ENCODE measurements at places on chromosomes 2 and 18.

- peak; percentile 31 for DNase-seq
Observed at GRCh38 chr2:222024932-222025880, 273.6 kb downstream of the PAX3 start.

GRCh38 chr2:179749210-179749609 lies 112.2 kb downstream of the ZNF385B start:
- DNase-seq = peak; percentile 34

DNA sequence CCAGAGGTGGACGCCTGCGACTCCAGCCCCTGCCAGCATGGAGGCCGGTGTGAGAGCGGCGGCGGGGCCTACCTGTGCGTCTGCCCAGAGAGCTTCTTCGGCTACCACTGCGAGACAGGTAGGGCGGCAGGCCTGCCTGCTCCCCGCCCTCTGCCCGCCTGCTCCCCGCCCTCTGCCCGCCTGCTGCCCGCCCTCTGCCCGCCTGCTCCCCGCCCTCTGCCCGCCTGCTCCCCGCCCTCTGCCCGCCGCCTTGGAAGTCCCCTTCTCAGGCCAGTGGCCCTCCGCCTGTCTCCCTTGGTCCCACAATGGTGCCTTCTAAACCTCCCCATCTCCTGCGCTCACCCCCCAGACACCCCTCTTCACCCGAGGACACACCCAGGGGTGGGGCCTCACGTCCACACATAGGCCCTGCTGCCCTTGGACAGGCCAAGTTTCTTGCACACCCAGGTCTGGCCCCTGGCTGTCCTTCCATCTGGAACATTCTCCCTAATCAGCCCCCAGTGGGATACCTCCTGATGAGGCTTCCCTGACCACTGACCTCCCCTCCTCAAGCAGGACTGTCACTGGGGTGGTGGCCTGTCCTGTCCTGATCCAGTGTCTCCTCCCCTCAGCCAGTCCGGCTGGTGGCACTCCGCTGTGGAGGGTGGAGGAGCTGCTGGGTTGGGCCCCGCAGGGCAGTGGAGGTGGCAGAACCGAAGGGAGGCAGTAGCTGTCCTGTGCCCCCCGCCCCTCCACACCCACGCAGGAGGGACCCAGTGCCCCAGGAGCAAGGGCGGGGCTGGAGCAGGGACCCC lies 37.9 kb downstream of the MTERF4 start:
- DNase-seq = peak; percentile 11

DNA sequence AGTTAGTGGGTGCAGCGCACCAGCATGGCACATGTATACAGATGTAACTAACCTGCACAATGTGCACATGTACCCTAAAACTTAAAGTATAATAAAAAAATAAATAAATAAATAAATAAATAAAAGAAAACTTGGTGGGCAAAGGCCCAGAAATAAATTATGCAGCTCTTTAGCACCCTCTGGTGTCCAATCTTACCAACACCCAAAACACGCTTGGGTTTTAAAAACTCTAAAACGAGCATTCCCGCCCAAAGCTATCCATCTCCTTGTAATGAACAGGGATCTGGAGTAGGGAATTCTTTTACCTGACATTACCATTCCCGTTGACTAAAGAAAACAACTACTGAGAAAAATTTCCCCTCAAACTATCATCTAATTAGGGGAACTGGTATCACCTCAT lies 2005.9 kb upstream of the CELF4 start:
- DNase-seq = peak; percentile 19

GRCh38 chr2:164150604-164151003 lies 414.8 kb upstream of the FIGN start:
- DNase-seq = no peak

- no peak for DNase-seq
Observed at GRCh38 chr2:53583583-53583982, 184.0 kb upstream of the CHAC2 start.

DNA sequence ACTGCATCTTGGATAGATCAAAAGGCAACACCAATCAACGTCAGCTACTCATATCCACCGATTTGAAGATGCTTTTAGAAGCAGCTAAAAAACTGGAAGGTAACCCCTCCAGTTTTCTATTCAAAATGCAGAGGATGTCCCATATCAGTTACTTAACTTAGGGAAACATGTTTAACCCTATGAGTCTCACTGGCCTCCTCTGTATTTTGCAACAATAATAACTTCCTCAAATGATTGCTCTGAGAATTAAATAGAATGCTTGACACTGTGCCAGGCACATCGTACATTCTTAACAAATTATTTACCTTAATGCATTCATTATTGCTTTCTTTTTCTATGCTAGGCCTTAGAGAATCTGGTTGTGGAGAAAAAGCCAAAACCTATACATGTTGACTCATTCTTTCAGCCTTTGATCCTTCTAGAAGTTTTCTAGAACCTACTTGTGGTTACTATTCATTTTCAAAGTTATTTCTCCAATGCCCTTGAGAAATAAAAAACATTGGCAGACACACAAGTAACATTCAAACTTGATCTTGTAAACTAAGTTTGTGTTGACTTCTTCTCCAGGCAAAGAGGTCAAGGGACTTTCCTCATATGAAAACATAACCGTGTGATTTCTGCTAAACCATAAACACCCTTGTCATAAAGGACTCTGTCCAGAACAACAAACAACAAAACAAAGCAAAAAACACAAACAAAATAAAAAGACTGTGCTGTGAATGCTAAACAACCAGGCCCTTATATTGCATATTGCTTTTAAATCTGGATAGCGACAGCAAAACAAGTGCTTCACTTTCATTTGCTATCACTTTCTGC lies 4.6 kb downstream of the DOCK10 start:
- DNase-seq = no peak

GRCh38 chr2:218710334-218710686 lies 325 bp upstream of the TTLL4 start:
- no peak for DNase-seq

GRCh38 chr2:231188506-231189170 lies 9.8 kb upstream of the ARMC9 start:
- no peak for DNase-seq

DNA sequence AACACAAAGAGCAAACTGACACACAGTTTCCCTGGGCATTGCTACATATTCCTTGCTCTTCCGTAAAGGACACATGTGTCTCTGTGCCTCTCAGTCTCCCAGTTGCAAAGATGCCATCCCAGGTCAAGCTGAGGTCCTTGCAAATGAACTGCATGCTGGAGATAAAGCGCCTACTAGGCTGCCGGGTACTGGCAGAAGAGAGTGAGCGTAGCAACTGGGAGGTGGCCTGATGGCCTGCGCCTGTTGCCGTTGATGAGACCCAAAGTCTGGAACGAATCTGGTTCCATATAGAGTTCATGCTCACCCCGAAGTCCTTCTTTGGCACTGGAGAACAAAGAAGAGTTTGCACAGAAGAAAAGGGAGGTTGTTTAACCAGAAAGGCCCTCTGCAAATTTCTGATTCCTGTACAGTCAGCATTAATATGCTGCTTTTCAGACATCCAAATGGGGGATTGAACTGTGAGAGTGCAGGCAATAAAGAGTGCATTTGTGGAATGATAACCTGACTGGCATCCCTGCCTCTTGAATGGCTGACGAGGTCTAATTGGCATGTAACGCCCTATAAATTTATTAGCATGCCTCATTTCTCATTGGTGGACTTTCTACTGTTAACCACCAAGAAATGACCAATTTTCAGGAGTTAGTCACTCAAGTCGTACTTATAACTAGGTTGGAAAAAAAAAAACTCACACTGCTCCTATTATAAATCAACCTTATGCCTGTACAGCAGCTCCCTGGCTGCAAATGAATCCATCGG lies 78.7 kb downstream of the GBX2 start:
- DNase-seq = no peak

DNA sequence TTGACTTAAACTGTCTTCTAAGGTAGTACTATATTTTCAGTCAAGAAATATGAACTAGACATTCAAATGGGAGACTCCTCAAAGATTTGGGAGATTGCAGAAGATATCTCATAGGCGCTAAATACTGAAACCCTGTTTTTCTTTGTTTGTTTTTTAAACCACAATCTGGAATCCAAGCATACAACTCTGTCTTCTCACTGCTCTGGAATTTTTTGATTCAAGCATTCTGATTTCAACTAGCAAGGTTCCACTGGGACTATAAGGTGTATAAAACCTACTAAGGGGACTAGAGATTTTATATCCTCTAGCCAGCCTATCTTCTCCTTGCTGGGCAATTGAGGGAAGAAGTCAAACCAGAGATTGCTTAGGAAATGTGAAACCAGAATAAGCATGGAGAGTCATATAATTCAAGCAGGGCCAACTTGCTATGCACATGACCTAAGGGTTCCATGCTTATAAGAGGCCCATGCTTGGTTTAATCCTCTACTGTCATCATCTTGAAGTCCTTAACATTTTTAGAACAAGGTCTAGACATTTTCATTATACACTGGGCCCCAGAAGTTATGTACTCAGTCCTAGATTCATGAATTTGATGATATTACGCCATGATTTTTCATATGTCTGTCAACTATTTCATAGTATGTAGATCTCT lies 405.5 kb downstream of the PARD3B start:
- DNase-seq = peak; percentile 23

DNA sequence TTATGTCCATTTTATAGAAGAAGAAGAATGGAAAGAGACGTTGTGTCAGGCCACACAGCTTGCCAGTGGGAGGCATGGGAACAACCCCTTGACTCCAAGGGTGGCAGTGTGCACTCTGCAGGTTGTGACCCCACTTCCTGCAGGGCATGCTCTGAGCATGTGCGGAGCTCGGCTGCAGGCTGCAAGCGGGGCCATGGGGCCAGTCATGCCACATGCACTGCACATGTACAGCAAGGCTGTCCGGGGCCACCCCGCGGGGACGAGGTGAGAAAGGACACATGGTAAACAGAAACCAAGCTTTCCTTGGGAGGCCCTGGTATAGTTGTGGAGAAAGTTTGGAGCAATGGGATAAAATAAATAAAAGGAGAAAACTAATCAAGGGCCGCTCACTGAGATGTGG lies 47.4 kb upstream of the DNMT3A start:
- DNase-seq = no peak

GRCh38 chr2:43370146-43370545 lies 143.7 kb upstream of the ZFP36L2 start:
- DNase-seq = no peak

GRCh38 chr2:1518331-1518803 lies 105.1 kb downstream of the TPO start:
- no peak for DNase-seq
